ENCODE measurements at places on chromosomes 5 and 9.

- H3K4me1 ChIP-seq: no peaks in the 10 kb centered on the region
- DNase-seq: no peak
- no peak overlapping the region for H3K27ac ChIP-seq
- H3K36me3 ChIP-seq: no peaks in the 10 kb centered on the region
Measured at GRCh38 chr9:4600368-4600767, 61.7 kb upstream of the PLPP6 start.

- H3K27me3 ChIP-seq: no peaks in the 10 kb centered on the region
- no peaks in the 10 kb centered on the region for H3K36me3 ChIP-seq
- DNase-seq: peak; percentile 48
- H3K4me1 ChIP-seq: no peaks in the 10 kb centered on the region
- H3K4me3 ChIP-seq: no peak overlapping the region
Measured at GRCh38 chr5:107486489-107486888, 184.2 kb downstream of the EFNA5 start.

DNA sequence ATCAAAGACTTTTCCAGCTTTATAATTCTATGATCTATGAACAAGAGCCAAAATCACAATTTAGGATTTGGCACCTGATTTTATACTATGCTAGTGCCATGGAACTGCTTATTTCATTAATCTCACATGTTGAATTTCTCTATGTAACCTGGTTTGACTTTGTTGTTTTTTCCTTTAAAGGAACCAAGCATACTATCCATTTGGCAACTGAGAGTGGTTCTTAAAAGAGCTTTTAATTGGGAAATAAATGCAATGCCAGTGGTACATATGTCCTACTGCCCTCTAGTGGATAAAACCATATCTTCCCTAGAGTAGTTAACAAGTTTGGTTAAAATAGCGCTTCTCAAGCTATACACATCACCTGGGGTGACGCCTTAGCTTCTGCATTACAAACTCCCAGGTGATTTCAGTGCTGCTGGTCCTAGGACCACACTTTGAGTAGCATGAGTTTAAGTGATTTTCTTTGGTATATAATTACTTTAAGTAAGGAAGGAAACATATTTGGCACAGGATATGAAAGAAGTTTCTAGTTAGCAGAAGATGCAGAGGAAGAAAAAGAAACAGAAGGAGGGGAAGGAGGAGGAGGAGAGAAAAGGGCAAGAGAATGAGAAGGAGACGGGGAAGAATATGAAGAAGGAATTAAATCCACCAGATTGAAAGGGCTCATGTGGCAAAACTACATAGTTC is 56.8 kb downstream of the FGF10 start:
- no peaks in the 10 kb centered on the region for H3K4me1 ChIP-seq
- peak; percentile 75 for DNase-seq
- no peaks in the 10 kb centered on the region for H3K27me3 ChIP-seq
- no peak overlapping the region for H3K27ac ChIP-seq
- H3K4me3 ChIP-seq: no peak overlapping the region
- H3K36me3 ChIP-seq: no peaks in the 10 kb centered on the region

- H3K4me1 ChIP-seq: peaks cover 3% of the 10 kb centered on the region
- H3K27ac ChIP-seq: no peak overlapping the region
- peaks cover 20% of the 10 kb centered on the region for H3K27me3 ChIP-seq
- no peaks in the 10 kb centered on the region for H3K36me3 ChIP-seq
Measured at GRCh38 chr5:135052511-135053145, 18.6 kb upstream of the PITX1 start.

GRCh38 chr9:91301161-91301560 is 60.6 kb downstream of the AUH start:
- H3K4me1 ChIP-seq: peaks cover 5% of the 10 kb centered on the region
- no peaks in the 10 kb centered on the region for H3K27me3 ChIP-seq
- H3K27ac ChIP-seq: no peak overlapping the region
- peak; percentile 14 for DNase-seq
- H3K4me3 ChIP-seq: no peak overlapping the region
